Vagina (tissue), 2 donors: ENCODE measurements at places on chromosomes 16 and 17.

DNA sequence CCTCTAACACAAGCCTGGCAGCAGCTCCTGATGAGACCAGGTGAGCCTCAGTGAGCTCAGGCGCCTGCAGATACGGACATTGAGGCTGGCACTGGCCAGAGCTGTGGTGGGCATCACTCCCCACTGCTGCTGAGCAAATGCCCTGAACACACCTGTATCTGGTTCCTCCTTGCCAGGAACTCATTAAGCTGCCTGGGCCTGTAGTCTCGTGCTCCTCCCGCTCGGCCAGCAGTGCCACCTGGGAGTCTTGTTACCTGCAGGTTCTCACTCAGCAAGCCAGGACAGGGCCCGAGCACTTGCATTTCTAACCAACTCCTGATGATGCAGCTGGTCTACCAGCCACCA lies 13.3 kb downstream of the EIF4A3 start:
- no peak for DNase-seq

GRCh38 chr16:27365142-27366089 lies 36.6 kb upstream of the IL21R start:
- no peak for DNase-seq

- DNase-seq = no peak
Measured at GRCh38 chr17:82103553-82104451, 5.8 kb upstream of the FASN start.

DNA sequence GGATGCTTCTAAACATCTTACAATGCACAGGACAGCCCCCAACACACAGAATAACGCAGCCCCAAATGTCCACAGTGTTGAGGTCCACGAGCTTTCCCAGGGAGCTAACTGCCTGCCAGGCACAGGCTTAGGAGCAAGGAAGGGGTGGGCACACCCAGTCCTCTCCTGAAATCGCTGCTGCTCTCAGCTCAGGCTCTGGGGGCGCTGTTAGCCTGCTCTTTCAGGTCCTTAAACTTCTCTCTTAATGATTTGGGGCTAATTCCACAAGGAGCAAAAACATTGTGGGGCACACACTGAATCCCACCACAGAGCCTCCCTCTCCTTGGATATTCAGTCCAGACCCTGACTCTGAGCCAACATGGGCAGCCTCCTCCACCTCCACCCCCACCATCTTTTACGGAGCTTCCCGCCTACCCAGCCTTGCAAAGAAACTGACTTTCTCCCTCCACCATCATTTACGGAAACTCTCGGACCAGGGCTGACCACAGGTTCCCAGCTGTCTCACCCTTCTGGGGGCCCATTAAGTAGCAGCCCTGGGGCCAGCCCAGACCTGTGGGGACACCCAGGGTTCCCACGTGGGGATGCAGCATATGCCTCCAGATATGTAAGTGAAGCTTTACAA lies 1.1 kb downstream of the CD300H start:
- no peak for DNase-seq

DNA sequence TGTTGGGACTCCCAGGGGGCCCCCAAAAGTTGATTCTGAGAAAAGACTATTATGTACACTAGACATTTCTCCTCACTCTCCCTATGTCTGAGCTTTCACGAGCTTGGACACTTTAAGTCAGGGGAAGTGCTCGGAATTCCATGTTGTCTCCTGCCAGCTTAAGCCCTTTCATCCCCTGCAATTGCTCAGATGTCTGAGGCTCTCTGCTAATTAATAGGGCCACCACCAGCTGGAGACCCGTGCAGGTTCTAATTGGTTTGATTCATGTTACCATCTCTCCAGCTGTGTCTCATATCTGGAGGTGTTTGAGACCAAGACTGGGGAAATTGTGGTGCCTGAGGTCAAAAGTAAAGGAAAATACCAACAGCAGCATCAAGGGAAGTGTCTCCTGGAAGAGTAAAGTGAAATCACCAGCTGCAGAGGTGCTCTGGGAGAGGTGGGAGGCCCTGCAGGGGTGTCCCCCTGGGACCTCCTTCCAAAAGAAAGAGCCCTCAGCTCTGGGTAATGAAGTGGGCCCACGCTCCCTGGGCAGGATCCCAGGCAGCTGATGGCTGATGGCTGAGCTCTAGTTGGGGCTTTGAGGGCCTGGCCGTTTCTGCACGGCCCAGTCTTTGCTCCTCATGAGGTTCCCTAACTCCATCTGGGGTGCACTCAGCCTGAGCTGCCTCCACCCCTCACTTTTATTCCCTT lies 5.8 kb upstream of the UTS2R start:
- no peak for DNase-seq

- DNase-seq = no peak
Measured at GRCh38 chr17:58960068-58960467, 146.6 kb downstream of the TRIM37 start.

GRCh38 chr17:33229499-33229898 lies 63.6 kb downstream of the ASIC2 start:
- DNase-seq = no peak

DNA sequence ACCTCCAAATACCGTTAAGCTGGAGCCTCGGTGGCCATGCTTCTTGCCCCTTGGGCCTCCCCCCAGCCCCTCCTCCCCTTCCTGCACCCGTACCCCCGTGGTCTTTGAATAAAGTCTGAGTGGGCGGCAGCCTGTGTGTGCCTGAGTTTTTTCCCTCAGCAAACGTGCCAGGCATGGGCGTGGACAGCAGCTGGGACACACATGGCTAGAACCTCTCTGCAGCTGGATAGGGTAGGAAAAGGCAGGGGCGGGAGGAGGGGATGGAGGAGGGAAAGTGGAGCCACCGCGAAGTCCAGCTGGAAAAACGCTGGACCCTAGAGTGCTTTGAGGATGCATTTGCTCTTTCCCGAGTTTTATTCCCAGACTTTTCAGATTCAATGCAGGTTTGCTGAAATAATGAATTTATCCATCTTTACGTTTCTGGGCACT lies 928 bp downstream of the HBA1 start:
- no peak for DNase-seq

DNA sequence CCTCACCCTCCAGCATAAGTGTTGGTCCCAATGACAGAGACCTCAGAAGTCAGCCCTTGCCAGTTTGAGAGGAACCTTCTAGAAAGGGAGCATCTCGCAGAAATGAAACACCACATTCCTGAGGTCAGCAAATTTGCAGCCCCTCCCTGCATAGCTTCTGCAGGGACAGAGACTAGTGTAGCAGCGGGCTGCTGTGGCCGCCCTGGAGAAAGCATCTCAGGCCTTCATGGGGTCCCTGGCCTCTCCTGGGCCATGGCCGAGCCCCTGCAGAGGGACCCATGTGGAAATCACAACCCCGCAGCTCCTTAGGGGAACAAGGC lies 11.4 kb downstream of the HS3ST6 start:
- DNase-seq = no peak

GRCh38 chr16:52929478-52930400 lies 123.0 kb downstream of the CHD9NB start:
- no peak for DNase-seq

- no peak for DNase-seq
Measured at GRCh38 chr17:7809086-7809790, 24.8 kb upstream of the KDM6B start.

GRCh38 chr16:28534542-28535373 lies 4.0 kb downstream of the NUPR1 start:
- no peak for DNase-seq

GRCh38 chr16:8798174-8798527 lies 512 bp downstream of the PMM2 start:
- DNase-seq = no peak

DNA sequence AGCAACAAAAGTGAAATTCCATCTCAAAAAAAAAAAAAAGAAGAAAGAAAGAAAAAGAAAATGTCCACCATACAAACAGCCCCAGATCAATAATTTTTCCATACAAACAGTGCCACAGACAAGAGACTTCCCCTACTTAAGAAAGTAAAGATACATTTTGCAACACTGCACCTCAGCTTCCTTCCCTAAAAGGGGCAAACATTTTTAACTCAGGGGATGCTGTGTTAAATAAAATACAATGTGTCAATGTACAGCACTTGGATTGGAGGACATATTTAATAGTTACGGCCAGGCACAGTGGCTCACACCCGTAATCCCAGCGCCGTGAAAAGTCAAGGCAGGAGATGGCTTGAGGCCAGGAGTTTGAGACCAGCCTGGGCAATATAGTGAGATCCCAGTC lies 22.3 kb downstream of the MYH11 start:
- no peak for DNase-seq

- no peak for DNase-seq
Measured at GRCh38 chr16:2206420-2206779, 1.1 kb downstream of the MLST8 start.

DNA sequence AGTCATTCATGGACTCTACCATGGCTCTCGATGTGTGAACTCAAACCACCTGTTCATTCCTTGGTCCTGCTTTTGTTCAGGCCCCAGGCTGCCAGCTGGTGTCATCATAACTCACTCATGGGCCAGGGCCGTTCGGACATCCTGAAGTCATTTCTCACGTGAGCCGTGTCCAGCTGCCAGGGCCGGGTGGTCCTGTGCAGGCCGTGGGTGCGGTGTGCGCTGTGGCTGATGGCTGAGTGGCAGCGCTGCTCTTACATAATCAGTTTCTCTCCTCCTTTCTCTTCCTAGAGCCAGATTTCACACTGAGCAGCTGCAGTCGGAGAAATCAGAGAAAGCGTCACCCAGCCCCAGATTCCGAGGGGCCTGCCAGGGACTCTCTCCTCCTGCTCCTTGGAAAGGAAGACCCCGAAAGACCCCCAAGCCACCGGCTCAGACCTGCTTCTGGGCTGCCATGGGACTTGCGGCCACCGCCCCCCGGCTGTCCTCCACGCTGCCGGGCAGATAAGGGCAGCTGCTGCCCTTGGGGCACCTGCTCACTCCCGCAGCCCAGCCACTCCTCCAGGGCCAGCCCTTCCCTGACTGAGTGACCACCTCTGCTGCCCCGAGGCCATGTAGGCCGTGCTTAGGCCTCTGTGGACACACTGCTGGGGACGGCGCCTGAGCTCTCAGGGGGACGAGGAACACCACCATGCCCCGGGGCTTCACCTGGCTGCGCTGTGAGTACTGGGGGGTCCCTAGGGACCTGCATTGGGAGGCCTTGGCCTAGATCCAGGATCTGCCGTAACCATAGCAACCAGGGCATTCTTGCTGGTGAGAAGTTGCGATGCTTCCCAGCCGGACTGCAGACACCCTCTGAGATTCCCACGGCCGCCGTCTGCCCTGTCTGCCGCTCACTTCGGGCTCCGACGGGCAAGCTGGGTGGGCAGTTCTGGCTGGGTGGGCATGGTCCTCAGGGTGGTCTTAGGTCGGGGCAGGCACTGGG lies at the start of gene IL34:
Gene IL34, plus strand, starts transcription at position 300 of the 982 bp plus-strand sequence. Its CDS starts 389 bp downstream, at position 689.
- no peak for DNase-seq

DNA sequence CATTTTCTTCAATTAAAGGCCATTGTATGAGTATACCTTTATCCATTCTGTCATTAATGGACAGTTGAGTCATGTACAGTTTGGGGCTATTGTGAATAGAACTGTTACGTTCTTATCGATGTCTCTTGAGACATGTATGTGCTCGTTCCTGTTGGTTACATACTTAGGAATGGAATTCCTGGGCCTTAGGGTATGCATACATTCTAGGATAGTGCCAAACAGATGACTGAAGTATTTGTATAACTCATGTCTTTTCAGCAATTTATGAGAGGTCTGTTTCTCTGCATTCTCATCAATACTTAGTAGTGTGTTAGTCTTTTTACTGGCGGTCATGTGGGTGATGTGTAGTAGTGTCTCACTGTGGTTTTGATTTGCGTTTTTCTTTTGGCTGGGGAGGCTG lies 81.2 kb downstream of the USP22 start:
- no peak for DNase-seq

DNA sequence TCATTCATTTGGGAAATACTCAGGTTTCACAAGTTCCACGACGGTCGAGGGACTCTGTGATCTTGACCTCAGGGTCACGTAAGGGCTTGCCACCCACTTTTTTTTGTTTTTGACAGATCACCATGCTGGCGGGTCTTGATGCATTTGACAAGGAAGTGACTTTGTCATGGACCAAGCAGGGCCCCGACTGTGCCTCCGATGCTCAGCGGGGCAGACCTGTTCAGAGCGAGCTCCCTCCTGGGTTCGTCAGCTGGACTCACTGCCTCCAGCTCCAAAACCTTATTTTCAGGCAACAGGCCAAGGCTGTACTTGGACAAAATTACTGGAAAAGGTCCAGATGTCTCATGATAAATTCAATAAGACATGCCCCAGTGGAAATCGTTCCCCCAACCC lies 9.0 kb upstream of the CLEC18A start:
- DNase-seq = no peak

GRCh38 chr17:5557485-5557884 lies 26.8 kb downstream of the NLRP1 start:
- no peak for DNase-seq

- no peak for DNase-seq
Measured at GRCh38 chr17:54418467-54418866, 482.2 kb upstream of the TOM1L1 start.

GRCh38 chr16:86911437-86911958 lies 333.1 kb downstream of the FOXL1 start:
- no peak for DNase-seq

- no peak for DNase-seq
Measured at GRCh38 chr16:57264381-57264780, 19.3 kb downstream of the ARL2BP start.

DNA sequence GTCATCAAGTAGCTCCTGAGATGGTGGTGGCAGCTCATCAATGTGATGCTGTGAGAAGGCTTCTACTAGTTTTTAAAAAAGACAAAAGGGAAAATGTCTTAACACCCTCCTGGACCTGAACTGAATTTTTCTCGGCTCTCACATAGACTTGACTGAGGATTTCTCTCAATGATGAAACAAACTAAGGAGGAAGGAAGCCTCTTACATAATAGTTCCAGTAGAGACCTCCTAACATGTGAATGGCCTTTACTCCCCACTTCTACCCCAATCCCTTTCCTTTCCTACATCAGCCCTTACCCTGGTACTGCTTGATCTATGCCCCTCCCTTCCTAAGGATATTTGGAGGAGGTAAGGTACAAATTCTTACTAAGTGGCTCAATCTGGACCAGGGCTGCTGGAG lies 54.8 kb upstream of the MTMR4 start:
- DNase-seq = no peak

GRCh38 chr17:491086-492021 lies 138.7 kb upstream of the RPH3AL start:
- DNase-seq = no peak

DNA sequence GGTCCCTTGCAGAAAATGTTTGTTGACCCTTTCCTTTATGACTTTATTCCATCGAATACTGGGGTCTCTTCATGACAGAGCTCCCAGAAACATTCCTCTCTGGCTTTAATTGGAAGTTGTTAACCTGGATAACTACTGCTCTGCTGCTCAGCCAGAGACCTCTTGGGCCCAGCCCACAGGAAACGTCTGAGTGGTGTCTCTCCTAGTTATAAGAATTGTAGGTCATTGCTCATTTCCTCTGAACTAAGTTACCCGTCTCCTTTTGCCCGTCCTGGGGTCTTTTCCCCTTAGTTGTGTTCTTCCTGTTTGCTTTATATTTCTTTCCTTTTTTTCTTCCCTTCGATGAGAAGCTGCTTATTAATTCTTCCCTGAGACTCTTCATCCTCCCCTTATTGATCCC lies 9.0 kb downstream of the MAP2K6 start:
- no peak for DNase-seq

DNA sequence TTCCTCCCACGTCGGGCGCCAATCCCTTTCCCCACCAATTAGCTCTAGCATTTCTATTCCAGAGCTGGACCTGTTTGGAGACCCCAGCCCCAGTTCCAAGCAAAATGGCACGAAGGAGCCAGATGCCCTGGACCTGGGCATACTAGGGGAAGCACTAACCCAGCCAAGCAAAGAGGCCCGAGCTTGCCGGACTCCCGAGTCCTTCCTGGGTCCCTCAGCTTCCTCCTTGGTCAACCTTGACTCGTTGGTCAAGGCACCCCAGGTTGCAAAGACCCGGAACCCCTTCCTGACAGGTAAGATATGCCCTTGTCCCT lies 5.6 kb upstream of the SPATA20 start:
- DNase-seq = no peak
